Retinal pigment epithelial cell (primary cell): ENCODE measurements at places on chromosomes 7 and 10.

- DNase-seq = no peak
Measured at GRCh38 chr7:28107960-28108359, 72.6 kb downstream of the JAZF1 start.

- DNase-seq = no peak
Measured at GRCh38 chr7:75809396-75809795, 4.2 kb downstream of the CCL24 start.

DNA sequence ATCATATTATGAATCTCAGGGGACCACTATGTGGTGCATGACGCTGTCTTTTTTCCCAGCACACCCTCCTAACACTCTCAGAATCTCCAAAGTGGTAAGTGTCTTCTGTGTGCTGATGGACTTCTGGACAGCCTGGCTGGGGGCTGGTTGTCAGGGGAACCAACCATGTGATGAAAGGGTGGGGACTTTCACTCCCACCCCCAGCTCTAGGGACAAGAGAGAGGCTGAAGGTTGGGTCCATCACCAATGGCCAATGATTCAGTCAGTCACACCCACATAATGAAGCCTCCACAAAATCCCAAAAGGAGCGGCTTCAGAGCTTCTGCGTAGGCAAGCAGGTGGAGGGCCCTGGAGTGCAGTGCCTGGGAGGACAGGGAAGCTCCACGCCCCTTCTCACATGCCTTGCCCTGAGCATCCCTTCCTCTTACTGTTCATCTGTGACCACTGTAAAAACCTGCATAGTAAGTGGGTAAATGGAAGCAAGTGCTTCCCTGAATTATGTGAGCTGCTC, 44.6 kb downstream of the RASGEF1A start:
- no peak for DNase-seq

DNA sequence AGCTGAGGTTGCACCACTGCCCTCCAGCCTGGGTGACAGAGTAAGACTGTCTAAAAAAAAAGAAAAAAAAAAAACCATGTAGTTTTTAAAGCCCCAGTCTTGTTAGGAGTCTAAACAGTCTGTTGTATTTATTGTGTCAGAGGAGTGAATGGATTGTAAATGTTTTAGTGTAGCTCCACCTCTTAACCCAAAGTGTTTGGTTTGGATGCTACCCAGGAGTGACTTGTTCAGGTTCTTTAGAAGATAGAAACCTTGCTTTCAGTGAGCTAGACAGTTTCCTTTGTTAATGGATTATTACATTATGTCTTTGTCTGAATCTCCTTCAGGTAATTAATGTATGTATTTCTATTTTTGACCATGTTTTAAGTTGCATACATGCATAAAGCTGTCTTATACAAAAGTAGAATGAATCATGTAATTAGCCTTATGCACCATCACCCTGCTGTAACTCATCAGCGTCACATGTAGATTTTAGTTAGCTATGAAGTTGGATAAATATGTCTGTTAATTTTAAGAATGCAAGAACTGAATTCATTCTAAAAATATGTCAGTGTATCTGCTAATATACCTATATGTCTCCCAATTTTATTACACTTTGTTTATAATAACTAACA, 97.7 kb downstream of the TAF3 start:
- DNase-seq = no peak

DNA sequence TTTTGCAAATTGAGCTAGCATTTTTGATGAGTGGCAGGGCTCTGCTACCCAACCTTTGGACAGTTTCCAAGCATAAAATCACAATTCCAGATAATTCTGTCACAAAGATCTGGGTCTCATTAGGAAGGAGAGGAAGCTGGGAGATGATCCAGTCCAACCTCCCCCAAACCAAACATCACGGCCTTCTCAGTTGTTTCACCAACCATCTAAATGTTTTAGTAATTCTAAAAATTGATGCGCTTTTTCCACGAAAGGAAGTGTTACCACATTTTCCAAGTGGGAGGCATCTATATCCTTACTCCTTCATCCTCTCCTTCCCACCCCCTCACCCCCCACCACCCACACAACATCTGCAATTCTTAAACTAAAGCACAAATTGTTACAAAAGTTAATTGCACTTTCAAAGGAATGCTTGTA, 108.3 kb downstream of the EGFR start:
- DNase-seq = no peak

DNA sequence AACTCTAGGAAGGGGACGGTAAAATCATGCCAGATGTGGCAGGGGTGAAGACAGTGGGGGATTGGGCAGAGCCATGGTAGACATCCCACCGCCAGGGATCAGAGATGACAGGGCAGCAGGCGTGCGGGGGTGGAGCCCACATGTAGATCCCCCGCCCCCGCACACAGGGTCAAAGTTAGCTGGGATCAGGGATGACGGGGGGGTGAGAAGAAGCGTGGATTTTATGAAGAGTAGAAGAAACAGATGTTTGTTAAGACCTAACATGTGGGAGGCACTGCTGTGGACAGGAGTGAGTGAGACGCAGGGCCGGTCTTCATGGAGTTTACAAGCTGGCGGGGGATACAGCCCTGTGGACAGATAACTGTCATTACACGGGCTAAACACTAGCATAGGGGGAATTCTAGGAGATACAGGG, 154.0 kb upstream of the KLF14 start:
- DNase-seq = no peak

GRCh38 chr10:7317786-7318446, 92.9 kb downstream of the SFMBT2 start:
- DNase-seq = no peak

DNA sequence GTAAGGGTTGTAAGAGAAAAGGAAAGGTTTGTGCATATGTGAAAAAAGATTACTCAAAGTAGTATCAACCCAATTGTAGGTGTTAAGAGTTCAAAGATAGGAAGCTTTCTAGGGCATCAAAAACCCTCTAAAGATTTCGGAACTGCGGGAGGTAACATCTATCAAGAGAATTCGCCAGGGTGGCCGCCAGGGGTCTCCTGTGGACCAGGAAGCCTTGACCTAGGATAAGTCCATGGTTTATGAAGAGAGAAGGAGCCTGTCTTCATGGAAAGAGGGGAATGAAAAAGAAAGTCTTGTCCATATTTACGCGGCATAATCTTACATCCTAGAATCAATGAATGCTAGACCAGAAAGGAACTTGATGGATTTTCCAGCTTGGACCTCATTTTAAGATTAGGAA, 140.7 kb upstream of the CALCR start:
- DNase-seq = no peak

- no peak for DNase-seq
Measured at GRCh38 chr10:72509206-72509799, 116.6 kb downstream of the MICU1 start.

GRCh38 chr7:37341033-37341630, 107.5 kb downstream of the ELMO1 start:
- no peak for DNase-seq

GRCh38 chr7:129568240-129568639, 43.3 kb upstream of the NRF1 start:
- no peak for DNase-seq

DNA sequence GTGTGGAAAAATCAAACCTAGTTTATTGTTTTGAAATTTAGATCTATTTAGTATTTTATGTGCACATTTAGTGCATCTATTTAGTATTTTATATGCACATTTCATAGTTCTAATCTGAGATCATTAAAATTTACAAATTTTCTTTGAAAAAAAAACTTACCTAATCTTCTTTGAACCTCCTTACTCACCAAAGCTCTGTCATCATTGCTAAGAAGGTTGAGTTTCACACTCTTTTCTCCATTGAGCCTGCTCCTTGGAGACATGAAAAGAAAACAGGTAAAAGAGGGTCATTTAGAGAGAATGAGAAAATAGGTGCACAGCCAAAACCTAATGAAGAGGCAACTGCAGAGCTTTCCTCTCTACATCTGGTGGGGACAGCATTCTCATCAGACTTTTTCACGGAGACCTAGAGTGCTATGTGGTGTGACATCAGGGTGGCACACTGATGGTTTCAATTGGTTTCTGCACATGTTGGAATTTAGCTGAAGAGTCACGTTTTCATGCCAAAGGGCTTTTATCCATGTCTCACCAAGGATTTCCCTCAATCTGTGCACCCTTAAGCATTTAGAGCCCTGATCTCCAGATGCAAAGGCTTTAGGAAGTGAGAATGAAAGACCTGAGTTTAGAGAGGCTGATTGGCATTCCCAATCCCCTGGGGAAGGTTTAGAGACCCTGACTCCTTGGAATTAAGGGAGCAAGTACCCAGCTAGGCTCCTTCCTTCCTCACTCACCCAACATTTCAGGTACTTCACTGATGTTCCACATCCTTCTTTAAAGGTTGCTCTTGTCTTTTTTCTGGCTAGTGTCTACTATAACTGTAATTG, 89.2 kb upstream of the CAPZA2 start:
- DNase-seq = no peak

DNA sequence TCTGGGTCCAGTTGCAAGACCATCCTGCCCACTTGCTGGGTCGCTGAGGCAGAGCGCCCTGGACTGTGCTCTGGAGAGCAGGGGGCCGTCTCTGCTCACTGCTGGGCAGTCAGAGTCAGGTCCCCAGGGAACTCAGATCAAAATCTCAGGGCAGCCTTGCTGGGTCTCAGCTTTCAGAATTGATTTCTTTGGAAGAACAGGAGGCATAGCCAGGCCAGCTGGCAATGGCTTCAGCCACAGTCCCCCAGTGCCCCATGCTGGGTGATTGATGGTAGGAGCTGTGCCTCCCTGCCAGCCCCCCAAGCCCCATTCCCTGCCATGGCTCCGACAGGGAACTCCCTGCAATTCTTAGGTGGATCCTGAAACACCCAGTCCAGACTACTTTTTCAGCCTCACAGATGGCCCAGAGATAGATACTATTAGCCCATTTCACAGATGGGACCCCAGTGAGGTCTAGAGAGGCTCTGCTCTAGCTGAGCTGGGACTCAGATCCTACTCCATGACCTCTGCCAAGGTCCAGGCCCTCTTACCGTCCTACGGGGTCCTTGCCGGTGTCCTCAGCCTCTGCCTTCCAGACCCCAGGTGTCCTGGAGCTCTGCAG, 467 bp downstream of the MMRN2 start:
- DNase-seq = no peak

DNA sequence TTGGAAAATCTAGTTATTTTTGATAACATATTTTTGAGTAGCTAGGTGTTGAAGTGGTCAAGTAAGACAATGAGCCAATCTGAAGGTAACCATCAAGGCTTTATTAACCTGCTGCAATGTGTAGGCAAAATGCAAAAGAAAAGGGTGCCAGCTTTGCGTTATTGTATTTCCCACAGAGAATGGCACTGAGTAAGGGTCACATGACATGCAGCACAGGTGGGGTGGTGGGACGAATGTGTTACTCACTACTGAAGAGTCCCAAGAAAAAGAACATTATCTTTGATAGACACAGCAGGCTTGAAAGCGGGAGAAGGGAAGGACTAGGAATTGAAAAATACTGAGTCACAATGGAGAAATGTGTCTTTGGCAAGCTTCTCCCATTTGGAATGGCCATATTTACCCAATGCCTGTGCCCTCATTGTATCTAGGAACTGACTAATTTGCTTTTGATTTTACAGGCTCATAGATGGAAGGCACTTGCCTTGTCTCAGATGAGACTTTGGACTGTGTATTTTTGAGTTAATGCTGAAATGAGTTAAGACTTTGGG, 898.6 kb upstream of the POT1 start:
- no peak for DNase-seq

DNA sequence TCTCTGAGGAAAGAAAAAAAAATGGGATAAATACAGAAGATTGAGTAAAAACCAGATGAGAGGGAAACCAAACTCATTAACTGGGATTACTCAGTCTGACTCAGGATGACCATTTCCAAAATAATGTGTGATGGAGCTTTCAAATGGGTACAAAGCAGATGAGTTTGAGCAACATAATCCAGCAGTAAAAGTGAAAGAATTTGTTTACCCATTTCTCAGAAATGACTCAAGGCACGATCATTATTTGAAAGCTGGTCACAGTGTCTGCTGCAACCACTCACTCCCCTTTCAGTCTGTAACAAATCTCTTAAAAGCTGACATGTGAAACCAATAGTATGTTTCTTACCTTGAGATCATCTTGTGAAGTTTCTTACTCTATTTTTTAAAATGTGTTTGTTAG, 104.7 kb upstream of the KLF14 start:
- DNase-seq = no peak

DNA sequence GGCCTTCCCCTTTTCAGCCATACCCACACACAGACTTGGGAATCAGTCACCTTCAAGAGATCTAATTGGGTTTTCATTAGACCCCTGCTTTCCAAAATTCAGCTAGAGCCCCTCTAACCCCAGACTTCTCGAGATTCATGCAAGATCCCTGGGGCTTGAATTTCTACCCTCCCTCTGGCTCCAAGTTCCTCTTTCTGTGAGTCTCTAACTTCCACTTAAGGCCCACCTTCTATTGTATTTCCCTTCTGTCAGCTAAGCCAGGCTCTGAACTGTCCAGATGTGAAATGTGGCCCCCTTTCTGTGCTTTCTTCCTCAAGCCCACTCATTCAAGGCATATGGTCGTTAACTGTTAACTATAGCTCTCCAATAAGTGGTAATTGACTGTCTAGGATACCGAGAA, 132.2 kb downstream of the ZNF365 start:
- no peak for DNase-seq

DNA sequence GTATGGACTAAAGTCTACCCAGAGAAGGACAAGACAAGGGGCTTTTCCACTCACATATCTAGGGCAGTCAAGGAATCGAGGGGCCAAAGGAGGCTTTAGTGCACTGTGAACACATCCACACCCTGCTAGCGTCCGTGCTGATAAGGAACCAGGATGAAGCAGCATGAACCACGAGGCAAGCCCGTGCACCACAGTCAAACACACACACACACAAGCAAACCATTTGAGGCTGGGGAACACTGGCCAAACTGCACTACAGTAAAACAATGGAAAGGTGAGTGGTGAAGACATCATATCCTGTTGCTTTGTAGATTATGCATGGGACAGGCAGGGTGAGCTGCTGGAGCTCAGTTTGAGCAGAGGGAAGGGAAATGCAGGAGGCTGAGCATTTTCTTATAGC, 177.4 kb upstream of the CDCA7L start:
- DNase-seq = no peak

- no peak for DNase-seq
Measured at GRCh38 chr10:131703541-131703940, 197.3 kb upstream of the PPP2R2D start.

- no peak for DNase-seq
Measured at GRCh38 chr10:99523251-99523773, 9.4 kb upstream of the NKX2-3 start.

GRCh38 chr7:88429382-88429781, 122.7 kb upstream of the STEAP4 start:
- DNase-seq = peak; percentile 8

DNA sequence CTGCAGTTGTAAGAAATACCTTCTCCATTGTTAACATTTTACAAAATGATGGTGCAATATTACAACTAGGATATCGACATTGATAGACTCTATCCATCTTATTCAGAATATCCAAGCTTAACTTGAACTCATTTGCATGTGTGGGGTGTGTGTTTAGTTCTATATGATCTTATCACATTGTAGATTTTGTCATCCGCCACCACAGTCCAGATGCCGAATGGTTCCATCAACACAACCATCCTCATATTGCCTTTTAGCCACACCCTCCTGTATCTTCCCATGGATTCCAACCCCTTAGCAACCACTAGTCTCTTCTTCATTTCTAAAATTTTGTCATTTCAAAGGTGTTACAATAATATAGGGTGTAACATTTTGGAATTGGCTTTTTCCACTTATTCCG, 452.9 kb upstream of the AKR1E2 start:
- no peak for DNase-seq
